ENCODE measurements at places on chromosomes 7 and 10.

GRCh38 chr7:54080525-54080924 is 461.6 kb upstream of the VSTM2A start:
- no peak for DNase-seq

DNA sequence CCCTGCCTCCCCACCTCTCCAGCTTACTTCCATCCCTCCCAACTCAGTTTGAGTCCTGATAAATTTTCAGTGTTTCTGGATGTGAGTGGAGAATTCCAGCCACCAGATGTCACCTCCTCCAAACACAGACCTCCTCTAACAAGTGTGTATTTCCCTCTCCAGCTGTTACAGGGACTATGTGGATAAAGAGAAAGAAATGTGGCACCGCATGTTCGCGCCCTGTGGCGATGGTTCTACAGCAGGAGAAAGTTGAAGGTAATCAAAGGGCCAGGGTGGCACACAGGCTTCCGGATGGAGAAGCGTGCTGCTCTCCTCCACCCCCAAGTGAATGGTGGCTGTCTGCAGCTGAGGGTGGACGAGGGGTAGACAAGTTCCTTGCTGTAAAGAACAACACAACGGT is 14.7 kb downstream of the FKBP6 start:
- no peak for DNase-seq

GRCh38 chr10:1629326-1630198 is 107.8 kb downstream of the ADARB2 start:
- no peak for DNase-seq

GRCh38 chr10:3765146-3765545 is 19.9 kb downstream of the KLF6 start:
- no peak for DNase-seq

- no peak for DNase-seq
Observed at GRCh38 chr7:128174386-128174785, 66.7 kb upstream of the LEP start.

DNA sequence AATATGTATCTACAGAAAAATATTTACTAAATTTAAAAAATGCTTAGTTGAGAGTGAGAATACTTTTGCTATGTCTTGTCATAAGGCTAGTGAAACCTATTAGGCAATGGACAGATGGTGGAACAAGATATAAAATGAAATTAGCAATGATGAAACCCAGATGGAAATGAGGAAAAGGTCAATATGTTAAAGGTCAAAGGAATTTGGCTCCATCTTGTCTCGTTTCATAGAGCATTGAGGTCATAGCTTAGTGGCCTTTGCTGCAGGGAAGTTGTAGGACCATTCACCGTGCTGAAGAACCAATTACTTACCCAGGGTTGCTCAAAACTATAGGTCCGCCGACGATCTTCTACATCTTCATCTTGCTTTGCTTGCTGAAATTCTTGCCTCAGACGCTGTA is 683.9 kb downstream of the PARD3 start:
- no peak for DNase-seq

GRCh38 chr10:21202776-21203462 is 305.8 kb upstream of the NEBL start:
- no peak for DNase-seq

GRCh38 chr10:17067376-17068264 is 62.0 kb downstream of the CUBN start:
- DNase-seq: no peak

DNA sequence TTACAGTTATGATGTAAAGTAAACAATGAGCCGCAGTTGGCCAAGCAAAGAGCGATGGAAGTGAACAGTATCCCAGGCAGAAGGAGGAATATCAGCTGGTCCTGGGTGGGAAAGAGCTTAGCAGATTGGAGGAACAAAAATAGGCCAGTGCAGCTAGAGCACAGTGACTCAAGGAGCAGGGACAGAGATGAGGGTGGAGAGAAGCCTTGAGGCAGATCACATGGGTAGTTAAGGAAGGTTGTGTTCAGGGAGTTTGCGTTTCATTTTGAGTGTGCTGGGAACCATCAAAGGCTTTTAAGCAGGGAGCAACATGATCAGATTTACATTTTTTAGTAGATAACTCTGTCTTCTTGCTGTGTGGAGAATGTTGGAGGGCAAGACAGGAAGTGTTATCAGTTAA is 113.6 kb downstream of the OAT start:
- no peak for DNase-seq

DNA sequence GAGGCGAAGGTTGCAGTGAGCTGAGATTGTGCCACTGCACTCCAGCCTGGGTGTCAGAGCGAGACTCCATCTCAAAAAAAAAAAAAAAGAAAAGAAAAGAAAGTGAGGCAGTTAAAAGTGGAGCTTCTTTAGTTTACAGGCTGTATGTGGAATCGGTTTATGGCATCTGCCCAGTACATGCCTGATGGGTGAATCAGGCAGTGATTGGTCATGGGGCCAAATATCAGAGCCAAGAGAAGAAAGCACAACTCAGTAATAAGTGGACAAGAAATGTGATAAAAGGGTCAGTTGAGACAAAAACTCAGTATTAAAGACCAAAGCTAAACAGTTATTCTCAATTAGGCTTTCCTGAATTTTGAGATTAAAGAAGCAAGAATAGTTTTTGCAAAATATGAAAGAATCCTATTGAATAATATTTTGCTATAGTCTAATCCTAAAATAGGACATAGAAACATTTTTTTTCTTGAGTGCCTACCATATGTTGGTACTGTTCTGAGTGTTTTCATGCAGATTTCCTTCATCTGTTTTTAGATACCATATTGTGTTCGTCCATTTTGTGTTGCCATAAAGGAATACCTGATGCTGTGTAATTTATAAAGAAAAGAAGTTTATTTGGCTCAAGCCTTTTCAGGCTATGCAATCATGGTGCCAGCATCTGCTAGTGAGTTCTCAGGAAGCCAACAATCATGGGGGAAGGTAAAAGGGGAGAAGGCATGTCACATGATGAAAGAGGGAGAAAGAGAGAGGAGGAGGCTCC is 14.4 kb downstream of the CDC14C start:
- DNase-seq: no peak

- no peak for DNase-seq
Observed at GRCh38 chr10:68330852-68331454, 911 bp upstream of the HNRNPH3 start.

- DNase-seq: no peak
Observed at GRCh38 chr7:107768263-107768662, 24.3 kb downstream of the CBLL1 start.

GRCh38 chr7:133016604-133017003 is 65.3 kb downstream of the CHCHD3 start:
- DNase-seq: no peak

DNA sequence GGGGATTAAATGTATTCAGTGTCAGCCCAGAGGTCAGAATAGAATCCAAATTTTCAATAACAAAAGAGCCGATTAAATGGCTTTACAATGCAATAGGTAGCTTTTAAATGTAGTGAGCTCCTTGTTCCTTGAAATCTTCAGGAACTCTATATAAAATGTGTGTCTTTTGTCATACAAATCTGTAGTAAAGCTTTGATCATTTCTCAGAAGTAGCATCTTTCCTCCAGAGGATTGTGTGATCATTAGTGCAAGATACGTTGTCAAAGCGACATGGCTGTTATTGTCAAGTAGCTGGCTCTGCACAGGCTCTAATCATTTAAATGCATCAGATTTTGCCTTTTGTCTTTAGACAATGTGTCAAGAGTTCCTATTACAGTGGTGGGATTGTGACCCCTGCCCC is 116.1 kb upstream of the NAMPT start:
- DNase-seq: no peak

DNA sequence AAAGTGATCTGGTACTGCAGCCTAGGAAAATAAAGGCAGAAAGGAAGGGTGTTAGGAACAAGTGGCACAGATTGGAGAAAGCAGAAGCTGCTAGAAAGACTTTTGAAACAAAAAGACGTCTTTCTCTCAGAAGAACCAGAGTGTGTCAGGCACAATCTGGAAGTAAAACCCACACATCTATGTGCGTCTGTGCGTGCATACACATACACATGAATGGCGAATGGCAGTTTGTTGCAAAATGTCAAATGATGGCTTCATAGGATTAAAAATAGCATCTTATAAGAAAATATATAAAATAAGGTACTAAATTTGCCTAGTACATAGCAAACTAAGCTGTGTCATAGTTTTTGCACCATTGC is 246.3 kb downstream of the CDK14 start:
- DNase-seq: no peak

DNA sequence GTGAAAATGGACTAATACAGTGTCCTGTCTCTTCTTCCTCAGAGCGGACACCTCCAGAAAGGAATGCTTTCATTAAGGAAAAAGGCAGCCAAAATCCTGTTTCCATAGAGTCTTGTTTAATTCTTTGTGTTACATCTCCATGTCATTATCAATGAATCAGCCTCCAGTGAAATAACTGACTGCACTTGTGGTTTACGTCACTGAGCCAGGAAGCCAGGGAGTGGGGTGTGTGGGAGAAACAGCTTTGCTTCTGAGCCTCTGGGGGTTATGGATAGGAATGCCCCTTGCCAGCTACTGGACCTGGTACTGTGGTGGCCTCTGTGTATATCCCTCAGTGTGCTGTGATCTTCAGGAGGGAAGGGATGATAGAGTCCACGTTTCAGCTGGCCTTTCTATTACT is 416.8 kb downstream of the GALNT17 start:
- no peak for DNase-seq

- DNase-seq: no peak
Observed at GRCh38 chr10:23886355-23886754, 322.6 kb upstream of the KIAA1217 start.

- DNase-seq: no peak
Observed at GRCh38 chr7:22633954-22634474, 93.0 kb upstream of the IL6 start.

GRCh38 chr10:5658871-5659618 is 7.3 kb downstream of the ASB13 start:
- DNase-seq: no peak

GRCh38 chr10:65858841-65859240 is 1067.0 kb upstream of the LRRTM3 start:
- DNase-seq: no peak

DNA sequence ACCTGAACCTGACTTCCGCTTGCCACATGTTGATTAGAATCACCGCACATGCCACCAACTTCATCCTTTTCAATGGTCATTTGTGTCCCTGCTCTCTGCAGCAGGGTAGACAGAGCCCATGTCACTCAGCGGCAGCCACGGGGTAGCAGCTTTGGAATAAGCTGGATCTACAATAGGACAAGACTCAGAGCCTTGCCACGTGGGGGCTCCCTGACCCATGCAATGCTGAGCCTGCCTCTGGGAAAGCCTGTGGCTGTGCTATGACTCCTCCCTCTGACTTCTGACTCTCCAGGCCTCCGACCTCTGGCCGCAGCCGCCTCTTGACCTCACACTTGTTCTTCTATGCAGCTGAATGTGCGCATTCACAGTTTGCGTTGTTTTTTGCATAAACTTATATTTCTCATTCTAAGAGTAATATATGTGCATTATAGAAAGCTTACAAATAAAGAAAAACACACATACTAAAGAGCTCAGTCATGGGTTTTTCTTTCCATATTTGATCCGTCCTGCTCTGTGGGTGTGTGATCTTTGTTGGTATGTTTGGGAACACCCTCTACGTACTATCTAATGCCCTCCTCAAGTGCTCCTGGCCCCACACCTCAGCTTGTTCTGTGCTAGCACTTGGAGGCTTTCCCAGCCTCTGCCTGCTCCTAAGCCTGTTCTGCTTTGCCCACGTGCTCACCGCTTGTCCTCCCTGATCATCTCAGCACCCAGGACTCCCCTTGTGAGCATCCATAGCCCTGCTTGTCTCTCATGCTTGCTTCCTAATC is 198.0 kb upstream of the MKI67 start:
- no peak for DNase-seq

DNA sequence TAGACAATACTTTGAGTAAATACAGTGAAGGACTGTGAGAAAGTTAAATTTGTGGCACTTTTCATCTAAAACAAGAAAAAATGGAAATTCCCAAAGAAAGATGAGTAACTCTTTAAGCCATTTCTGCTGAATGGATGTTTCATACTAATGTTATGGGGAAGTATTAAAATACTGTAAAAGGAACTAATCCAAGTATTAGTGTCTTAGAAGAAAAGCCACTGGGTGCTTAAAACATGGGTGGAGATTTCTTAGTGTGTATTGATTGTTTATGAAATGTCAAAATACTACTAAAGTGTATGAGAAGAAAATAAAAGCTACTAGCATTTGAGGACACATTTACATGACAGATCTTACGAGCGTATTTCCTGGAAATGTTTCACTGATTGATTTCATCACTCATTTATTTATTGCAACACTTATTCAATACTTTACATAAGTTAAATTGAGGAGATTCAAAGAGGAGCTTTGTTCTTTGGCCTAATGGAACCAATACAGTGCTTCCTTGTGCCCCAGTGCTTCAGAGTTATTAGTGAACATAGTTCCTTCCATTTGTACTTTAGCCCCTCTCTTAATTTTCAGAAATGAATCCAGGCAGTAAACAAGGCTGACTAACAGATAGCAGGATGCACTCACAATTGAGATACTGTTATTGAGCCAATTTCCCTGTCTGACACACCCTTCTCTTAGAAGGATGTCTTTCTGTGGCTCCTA is 155.5 kb upstream of the AHR start:
- DNase-seq: no peak

- DNase-seq: no peak
Observed at GRCh38 chr7:93575555-93576399, 1.3 kb upstream of the CALCR start.

DNA sequence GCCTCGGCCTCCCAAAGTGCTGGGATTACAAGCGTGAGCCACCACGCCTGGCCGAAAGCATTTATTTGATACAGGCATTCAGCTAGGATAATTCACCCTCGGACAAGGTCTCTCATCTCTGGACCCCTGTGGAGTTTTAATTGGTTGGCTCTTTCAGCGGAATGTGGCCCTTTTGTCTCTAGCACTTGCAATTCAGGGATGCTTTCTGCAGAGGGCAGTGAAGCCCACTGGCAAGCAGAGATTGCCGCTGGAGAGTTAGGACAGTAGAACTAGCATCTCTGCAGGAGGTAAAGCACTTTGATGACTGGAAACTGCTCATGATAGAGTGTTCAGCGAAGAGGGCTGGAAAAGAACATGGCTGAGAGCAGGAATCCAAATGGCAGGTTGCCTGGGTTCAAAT is 62.0 kb downstream of the SUFU start:
- no peak for DNase-seq

DNA sequence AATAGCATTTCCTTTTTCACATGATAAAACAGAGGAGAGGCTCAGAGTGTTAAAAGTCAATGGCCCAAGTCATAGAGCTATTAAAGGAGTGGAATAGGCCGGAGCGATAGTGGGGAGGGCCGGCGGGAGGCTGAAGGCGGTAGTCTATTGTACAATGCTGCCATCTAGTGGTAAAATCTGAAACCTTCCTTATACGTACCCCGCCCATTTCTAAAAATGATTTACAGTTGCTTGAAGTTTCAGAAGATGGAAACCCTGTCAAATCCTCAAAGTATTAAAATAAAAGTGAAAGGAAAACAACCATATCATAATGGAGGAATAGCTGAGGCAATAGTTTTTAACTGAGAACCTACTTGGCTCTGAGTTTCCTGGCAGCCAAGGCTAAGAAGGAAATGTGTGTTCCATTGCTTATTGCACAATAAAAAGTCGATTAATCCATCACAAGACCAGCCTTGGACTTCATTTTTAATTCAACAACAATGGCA is 209.1 kb downstream of the CCSER2 start:
- no peak for DNase-seq
